ENCODE measurements at places on chromosomes 4 and X. TPM values are rescaled to one million over a fixed set of nuclear protein-coding genes. Genes with fewer than 3 reads are reported as not detected.

Gene MRFAP1L1
- 34.1 TPM for total RNA-seq

Gene TFE3
- total RNA-seq = 141 TPM

DNA sequence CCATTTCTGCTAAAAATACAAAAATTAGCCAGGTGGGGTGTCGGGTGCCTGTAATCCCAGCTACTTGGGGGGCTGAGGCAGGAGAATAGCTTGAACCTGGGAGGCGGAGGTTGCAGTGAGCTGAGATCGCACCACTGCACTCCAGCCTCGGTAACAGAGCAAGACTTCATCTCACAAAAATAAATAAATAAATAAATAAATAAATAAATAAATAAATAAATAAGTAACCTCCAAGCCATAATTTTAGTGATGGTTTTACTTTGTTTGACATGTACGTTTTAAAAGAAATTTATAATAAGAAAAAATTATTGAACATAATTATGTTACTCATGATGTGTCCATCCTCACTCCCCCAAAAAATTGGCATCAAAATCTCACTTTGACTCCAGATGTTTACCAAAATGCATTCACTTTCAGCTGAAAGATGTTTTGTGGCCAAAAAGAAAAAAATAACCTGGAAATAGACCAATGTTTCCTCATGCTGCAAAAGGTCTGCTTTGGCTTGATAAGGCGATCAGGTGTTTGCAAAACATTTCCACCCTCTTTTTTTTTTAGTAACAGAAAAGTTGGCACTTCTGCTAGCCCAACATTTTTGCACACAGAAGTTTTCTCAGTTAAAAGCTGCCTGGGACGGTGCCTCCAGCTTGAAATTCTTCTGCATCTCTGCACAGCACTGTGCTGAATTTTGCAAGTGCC, 42.2 kb upstream of the DHRSX start:
- H3K27ac ChIP-seq = no peak overlapping the region
- no peak overlapping the region for H3K4me3 ChIP-seq
- no peak for DNase-seq
- no peaks in the 10 kb centered on the region for H3K36me3 ChIP-seq
- H3K4me1 ChIP-seq = no peaks in the 10 kb centered on the region
- H3K27me3 ChIP-seq = no peaks in the 10 kb centered on the region

DNA sequence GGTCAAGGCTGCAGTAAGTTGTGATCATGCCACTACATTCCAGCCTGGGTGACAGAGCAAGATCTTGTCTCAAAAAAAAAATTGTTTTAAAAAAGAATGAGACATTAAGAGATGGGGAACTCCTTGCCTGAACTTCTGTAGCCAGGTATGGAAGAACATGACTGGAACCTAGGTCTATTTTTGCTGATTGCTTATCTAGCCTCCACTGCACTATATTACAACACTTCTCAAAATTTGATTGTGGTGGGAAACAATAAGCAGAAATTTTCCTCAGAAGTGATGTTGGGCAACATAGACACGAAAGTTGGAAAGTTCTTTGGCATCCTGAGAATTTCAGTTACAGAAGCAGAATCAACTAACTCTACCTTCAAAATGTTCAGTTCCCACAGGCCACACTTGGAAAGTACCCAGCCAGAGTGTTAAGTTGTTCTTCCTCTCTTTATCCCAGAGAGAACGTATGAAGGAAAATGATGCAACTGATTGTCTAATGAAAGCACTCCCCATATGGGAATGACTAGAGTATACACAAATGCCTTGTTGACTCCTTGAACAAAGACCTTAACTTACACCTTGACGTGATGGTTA, 50.0 kb downstream of the LUZP4 start:
- H3K4me1 ChIP-seq = no peaks in the 10 kb centered on the region
- H3K4me3 ChIP-seq = no peak overlapping the region
- no peak overlapping the region for H3K27ac ChIP-seq

DNA sequence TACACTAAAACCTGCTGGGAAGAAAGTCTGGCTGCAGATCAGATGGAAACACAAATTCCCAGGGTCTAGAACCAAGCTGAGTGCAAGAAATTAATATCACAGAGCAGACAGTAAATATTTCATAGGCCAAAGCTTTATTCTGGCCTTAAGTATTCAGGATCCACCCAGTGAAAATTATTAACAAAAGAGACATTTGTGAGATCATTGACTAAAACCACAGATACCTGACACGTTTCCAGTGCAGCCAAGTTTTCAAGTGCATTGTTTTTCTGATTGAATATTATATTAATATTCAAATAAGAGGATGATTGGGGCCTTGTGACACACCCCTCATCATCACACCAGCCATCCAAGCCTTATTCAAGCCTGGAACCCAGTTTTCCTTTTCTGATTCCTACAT, 10.3 kb downstream of the ELOVL6 start:
- H3K36me3 ChIP-seq = no peaks in the 10 kb centered on the region
- no peaks in the 10 kb centered on the region for H3K4me1 ChIP-seq
- no peaks in the 10 kb centered on the region for H3K27me3 ChIP-seq
- H3K27ac ChIP-seq = no peak overlapping the region
- H3K4me3 ChIP-seq = no peak overlapping the region

DNA sequence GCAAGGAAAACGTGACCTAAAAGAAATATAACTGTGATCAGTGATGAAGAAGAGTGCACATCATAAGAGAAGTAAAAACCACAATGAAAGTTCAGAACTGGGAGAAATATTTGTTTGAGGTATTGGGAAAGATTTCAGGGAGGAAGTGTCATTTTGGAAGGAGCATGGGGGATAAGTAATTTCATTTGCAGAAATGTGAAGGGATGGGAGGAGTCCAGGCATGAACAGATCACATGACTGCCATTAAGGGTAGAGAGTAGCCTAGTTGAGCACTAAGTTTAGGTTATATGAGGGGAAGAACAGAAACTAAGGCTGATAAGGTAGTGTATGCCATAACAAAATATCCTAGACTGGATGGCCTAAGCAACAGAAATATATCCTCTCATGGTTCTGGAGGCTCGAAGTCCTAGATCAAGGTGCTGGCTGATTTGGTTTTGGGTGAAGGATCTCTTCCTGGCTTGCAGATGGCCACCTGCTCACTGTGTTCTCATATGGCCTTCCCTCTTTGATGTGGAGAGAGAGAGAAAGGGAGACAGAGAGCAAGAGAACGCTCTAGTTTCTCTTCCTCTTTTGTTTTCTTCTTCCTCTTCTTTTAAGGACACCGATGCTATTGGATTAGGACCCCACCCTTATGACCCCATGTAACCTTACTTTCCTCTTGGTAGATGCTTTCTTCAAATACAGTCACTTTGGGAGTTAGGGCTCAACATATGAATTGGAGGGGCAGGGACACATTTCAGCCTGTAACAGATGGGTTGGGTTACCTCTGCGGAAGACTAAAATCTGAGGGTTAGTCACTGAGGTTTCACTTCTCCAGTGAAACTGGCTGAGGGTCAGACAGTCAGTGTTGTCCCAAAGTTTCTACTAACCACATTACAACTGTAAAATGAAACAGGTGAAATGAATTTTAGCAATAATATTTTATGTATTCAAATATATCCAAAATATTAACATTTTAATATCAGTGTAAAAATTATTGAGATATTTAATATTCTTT, 77.9 kb downstream of the EGF start:
- no peaks in the 10 kb centered on the region for H3K27me3 ChIP-seq
- no peak overlapping the region for H3K4me3 ChIP-seq
- no peaks in the 10 kb centered on the region for H3K36me3 ChIP-seq
- DNase-seq = no peak
- no peak overlapping the region for H3K27ac ChIP-seq

- DNase-seq = no peak
- H3K4me1 ChIP-seq = no peaks in the 10 kb centered on the region
- no peak overlapping the region for H3K4me3 ChIP-seq
- no peaks in the 10 kb centered on the region for H3K36me3 ChIP-seq
Observed at GRCh38 chr4:61583696-61584095, 383.6 kb downstream of the ADGRL3 start.
